Activated CD4-positive, alpha-beta T cell treated with anti-CD3 and anti-CD28 coated beads for 36 hours (primary cell): ENCODE measurements at places on chromosomes 1 and 21. TPM values are rescaled to one million over a fixed set of nuclear protein-coding genes. Genes with fewer than 3 reads are reported as not detected.

GRCh38 chr1:247378334-247379073 lies 37.5 kb upstream of the NLRP3 start:
- H3K27ac ChIP-seq, result no peak overlapping the region
- DNase-seq, result no peak
- H3K4me1 ChIP-seq, result no peaks in the 10 kb centered on the region
- H3K27me3 ChIP-seq, result peaks cover 6% of the 10 kb centered on the region

- H3K27me3 ChIP-seq, result no peaks in the 10 kb centered on the region
- peaks cover 38% of the 10 kb centered on the region for H3K36me3 ChIP-seq
- DNase-seq, result peak; percentile 34
- H3K4me3 ChIP-seq, result no peak overlapping the region
Measured at GRCh38 chr1:214637722-214638458, 34.9 kb downstream of the CENPF start.

DNA sequence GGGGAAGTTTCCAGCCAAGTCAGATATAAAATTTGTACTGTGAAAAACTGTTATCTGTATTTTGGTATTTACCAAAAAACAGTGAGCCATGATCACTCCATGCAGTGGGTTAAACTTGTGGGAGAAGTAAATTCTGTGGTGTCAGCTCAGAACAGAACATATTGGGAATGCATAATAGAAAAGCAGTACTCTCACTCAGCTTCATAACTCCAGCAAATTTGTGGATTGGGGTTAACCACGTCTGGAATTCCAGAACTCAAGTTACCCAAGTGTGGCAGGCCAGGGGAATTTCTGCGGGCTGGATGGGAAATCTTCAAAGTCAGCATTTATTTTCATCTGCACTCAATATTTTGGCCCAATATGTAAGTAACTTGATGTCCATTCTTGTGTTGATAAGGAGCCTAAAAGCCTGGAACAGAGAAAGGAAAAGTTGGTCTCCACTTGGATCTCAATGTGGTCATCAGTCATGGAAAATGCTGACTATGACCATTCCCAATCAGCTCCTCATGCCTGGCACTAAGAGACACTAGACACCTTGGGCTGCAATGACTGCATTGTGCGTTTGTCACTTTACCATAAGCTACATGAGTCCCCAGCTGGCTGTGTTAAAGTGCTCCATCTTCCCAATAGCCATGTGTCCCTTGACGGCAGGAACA lies 39.1 kb upstream of the ENAH start:
- no peaks in the 10 kb centered on the region for H3K36me3 ChIP-seq
- peaks cover 2% of the 10 kb centered on the region for H3K27me3 ChIP-seq
- DNase-seq, result no peak

- H3K27ac ChIP-seq, result no peak overlapping the region
- no peak for DNase-seq
- no peaks in the 10 kb centered on the region for H3K36me3 ChIP-seq
- no peak overlapping the region for H3K4me3 ChIP-seq
- peaks cover 2% of the 10 kb centered on the region for H3K27me3 ChIP-seq
Measured at GRCh38 chr1:98086796-98087441, 166.1 kb upstream of the DPYD start.

The CCDC24 gene
- 2.0 TPM for total RNA-seq
